Hippocampal formation (tissue), 2 donors: ENCODE measurements at places on chromosomes 4 and X.

GRCh38 chr4:6162885-6163284, 37.5 kb downstream of the JAKMIP1 start:
- no peak for DNase-seq

DNA sequence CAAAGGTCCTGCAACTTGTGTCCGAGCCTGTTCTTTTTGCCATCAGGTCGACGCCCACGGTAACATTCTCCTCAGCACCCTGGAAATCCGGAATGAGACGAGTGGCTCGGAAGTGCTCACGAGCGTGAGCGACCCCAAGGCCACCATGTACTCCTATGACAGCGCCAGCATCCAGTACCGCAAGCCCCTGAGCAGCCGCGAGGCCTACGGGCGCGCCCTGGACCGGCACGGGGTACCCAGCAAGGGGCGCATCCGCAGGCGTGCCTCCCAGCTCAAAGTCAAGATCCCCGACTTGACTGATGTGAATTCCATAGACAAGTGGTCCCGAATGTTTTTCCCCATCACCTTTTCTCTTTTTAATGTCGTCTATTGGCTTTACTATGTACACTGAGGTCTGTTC, 37.9 kb downstream of the COMMD8 start:
- no peak for DNase-seq

- DNase-seq, result no peak
Measured at GRCh38 chr4:82562564-82562854, 721 bp upstream of the TMEM150C start.

DNA sequence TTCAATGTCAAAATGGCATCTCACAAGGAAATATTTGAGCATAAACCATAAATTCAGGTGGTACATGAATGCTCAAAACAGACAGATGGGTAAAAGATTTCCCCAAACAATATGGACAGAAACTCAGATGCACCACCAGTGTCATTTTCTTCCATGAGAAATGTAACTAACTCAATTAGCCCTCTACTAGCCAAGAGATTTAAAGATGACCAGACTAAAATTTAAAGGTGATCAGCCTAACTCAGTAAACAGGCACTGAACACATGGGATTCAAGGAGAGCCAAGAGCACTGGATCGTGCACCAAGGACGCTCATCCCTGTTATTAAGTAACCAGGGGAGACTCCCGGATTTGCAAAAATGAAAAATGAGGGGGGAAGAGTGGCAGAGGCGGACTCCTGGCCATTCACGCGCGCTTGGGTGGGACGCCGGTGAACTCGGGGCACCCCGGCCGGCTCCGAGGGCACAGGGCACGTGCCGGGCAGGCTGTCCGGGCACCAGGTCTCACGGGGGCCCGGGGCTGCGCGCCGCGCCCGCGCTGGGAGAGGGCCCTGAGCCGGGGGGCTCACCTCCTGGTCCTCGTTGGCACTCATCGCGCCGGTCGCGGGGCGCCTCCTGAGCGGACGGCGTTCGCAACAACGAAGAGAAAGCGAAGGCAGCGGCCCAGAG, 490 bp downstream of the RWDD4 start:
- DNase-seq, result no peak

DNA sequence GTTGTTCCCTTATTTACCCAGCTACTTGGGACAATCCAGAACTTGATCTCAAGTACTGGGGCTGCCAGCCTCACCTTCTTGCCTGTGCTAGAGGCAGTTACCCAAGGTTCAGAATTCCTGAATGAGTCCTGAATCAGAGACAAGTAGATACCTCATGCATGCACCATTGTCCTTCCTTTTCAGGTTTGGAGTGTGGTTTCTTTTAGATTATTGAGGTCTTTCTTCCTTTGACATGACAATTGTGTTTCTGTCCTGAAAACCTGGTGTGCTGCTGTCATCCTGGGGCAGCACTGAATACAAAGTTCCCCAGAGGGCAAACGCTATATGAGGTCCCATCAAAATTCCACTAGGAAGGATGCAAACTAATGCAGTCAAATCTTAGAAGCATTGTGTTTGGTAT, 3.5 kb downstream of the CXCL2 start:
- DNase-seq, result no peak

- no peak for DNase-seq
Measured at GRCh38 chrX:69430785-69431184, 73.3 kb upstream of the NALF2 start.
